ENCODE measurements at places on chromosomes 6 and 20. TPM values are rescaled to one million over a fixed set of nuclear protein-coding genes. Genes with fewer than 3 reads are reported as not detected.

FBXO5 gene
- total RNA-seq: 31.0 TPM

TMEM170B gene
- total RNA-seq: 1.4 TPM

PAK1IP1 gene
- 24.7 TPM for total RNA-seq

HSPA1L gene
- total RNA-seq: 0.36 TPM

SNAP91 gene
- not detected for total RNA-seq

SPATA25 gene
- total RNA-seq: 1.1 TPM

All from melanocyte of skin (primary cell).